ELF-1 (cell line): ENCODE measurements at places on chromosomes 3 and 15.

DNA sequence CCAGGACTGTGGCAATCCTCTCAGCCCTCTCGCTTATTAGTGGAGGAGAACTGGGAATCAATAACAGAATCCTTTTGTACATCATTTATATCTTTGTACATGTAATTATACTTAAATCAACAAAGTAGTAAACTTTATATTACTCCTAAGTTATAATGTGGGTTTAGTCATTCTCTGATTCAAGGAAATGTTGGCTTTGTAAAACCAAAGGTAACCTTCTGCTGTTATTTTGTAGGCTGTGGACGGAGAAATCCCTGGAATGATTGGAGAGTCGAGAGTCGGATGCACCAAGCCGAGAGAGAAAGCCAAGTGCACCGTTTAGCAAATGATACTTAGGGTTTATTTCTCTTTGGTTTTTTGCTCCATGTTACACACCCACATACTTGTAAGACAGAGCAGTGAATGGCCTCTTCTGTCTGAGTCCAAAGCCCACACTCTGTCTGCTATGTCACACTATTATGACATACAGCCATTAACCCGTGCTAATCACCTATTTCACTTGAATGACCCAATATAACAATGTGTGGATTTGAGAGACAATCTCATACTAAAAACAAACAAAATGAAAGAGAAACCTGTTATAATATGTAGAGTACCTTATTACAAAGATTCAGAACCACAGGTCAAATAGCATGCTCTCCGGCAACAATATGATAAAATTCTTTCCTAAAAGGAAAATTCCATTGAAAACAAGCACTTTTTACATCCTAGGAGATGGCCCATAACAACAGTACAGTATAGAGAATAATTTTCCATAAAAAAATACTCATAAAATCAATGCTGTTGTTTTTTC lies 72.2 kb downstream of the MECOM start:
- no peak for DNase-seq

- DNase-seq, result no peak
Measured at GRCh38 chr3:160532371-160532770, 33.0 kb downstream of the KPNA4 start.

- no peak for DNase-seq
Measured at GRCh38 chr15:76837474-76837873, 67.7 kb downstream of the SCAPER start.

GRCh38 chr3:4684117-4684516 lies 191.0 kb downstream of the ITPR1 start:
- DNase-seq, result no peak

DNA sequence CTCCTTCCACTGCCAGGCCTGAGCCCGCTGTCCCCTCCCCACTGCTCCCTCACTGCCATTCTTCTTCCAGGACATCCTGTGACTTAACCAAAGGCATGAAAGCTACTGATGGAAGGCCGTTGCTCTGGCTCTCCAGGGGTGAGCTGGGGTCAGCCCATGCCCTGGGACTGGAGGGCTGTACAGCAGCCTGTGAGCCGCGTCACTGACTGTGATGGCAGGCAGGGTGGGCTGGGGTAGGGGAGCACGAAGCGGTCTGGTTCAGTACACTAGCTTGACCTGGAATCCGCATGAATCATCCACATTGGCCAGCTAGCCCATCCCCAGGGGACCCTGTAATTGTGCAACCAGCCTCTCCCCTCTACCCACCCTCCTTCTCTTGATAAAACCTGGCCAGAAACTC lies 30.8 kb downstream of the CORO2B start:
- no peak for DNase-seq

DNA sequence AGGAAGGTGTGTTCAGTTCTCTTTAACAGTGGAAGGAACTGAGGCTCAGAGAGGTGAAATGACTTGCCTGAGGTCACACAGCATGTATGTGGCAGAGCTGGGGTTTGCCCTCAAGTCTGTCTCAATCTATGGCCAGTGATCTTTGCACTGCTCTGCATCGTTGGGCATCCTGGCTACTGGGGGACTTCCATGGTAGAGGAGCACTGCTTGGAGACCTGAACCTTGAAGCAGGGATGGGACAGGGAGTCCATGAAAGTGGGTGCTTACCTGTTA lies 2.0 kb downstream of the CORO2B start:
- DNase-seq, result no peak

- no peak for DNase-seq
Measured at GRCh38 chr15:66620744-66621344, 55.0 kb upstream of the LCTL start.

GRCh38 chr15:89430530-89431341 lies 65.6 kb downstream of the RHCG start:
- DNase-seq, result peak; percentile 90

GRCh38 chr3:8869613-8870012 lies 93.7 kb downstream of the RAD18 start:
- DNase-seq, result no peak

DNA sequence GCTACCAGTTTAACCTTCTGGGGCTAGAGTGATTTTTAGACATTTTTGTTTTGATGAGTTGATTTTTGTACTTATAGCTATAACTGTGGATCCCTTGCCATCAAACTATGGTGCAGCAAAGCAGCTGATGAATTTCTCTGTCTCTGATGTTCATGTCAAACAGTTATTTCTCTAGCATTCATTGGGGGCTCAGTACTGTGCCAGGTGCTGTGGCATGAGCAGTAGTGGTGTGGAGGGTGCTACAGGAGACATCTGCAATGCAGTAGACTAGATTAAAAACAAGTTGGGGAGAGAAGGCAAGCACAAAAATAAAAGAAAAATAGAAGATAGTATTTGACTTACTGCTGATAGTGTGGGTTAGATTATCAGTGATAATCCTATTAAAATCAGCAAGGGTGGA lies 95.3 kb downstream of the AKAP13 start:
- DNase-seq, result no peak

GRCh38 chr3:181947606-181948005 lies 235.9 kb downstream of the SOX2 start:
- DNase-seq, result no peak

DNA sequence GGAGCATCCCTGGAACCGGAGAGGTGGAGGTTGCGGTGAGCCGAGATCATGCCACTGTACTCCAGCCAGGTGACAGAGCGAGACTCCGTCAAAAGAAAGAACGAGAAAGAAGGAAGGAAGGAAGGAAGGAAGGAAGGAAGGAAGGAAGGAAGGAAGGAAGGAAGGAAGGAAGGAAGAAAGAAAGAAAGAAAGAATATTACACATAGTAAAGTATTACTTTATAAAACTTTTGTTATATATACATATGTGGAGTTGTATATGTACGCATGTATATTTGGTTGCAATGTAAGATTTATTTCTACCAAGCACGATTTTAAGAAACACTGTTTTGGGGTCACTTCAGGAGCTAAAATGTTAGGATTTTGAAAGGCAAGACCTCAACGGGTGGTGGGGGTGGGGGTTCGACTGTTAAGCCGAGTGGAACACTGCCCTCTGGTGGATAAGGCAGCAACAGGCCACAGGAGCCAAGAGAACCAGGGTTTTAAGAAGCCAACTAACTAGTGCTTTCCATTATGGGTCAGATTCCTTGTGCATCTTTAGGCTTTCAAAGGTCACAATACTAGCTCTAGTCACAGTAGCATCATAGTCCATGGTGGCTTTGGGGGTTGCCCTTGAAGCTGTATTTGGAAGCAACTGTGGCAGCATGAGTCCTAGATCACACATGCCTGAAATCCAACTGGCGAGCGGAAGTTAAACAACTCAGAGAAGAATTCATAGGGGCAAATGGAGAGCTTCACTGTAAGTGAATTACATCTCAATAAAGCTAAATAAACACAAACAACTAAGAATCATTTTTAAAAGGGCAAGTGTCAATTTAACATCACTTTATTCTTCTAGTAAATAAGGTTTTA lies 22.5 kb downstream of the GLB1 start:
- DNase-seq, result peak; percentile 77

DNA sequence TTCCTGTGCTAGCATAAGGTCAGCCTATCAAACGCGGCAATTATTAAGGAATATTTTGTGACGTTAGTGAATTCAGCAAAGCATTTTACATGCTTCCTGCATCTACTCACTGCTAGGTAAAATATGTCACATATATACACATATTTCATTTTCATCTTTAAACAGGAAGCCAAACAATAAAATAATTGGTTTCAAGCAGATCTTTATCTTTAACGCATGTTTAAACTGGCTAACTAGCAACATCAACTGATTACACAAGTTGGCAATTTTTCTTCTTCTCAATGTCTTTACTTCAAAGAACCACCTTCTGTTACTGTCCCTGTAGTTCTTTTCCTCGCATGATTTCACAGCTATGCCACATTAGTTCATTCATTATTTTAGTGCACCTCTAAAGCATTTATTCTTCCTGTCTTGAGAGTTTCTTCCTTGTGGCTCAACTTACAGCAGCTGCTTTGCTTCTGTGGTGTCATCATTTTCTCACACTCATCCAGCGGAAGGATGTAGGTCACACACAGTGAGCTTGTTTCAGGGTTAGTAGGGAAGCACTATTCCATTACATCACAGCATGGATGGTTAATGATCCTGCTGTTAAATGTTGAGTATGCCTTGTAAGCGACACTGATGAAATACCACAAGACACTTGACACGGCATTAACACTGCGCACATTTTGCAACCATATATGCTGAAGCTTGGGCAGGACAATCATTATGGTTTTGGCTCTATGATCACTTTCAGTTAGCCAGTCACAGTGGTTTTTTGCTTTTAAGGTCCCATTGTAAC lies 2.3 kb upstream of the BCHE start:
- DNase-seq, result no peak

- DNase-seq, result no peak
Measured at GRCh38 chr3:67884345-67884744, 229.9 kb upstream of the SUCLG2 start.

GRCh38 chr15:35014241-35014640 lies 26.2 kb upstream of the ZNF770 start:
- DNase-seq, result no peak

- DNase-seq, result no peak
Measured at GRCh38 chr3:25817638-25818037, 27.7 kb downstream of the OXSM start.

DNA sequence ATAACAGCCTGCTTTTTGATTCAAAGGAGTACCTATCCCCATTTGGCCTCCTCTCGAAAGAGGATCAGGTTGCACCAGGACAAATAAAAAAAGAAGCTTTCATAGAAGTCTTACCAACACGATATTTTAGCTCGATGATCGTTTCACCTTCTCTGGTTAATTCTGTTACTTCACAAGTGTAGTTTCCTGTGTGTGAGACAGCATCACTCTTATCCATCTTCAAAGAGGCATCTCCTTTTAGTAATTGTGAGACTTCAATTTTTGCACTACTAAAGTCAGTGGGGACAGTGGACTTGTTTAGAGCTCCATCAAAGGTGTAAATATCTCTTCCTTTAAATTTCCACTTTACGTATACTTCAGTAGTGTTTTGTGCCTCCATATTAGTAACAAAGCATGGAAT lies 11.0 kb downstream of the CD47 start:
- DNase-seq, result no peak

DNA sequence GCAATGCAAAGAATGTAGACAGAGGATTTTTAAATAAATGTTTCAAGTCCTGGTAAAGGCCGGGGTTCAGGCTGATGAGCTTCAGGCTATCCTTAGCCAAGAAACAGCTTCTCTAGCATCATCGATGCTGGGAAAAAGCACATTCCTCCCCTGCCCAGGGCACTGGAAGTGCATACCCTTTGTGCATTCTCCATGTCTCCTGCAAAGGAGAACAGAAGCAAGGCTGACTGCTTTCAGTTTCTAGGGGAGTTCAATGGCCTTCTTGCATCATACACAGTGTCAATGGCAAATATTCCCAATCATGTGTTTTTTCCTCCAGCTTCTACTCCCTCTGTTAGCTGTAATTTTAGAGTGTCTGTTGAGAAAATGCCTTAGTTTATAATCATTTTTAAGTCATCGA lies 59.9 kb downstream of the GPR176 start:
- DNase-seq, result no peak

- DNase-seq, result no peak
Measured at GRCh38 chr3:177735431-177735830, 538.1 kb upstream of the TBL1XR1 start.

DNA sequence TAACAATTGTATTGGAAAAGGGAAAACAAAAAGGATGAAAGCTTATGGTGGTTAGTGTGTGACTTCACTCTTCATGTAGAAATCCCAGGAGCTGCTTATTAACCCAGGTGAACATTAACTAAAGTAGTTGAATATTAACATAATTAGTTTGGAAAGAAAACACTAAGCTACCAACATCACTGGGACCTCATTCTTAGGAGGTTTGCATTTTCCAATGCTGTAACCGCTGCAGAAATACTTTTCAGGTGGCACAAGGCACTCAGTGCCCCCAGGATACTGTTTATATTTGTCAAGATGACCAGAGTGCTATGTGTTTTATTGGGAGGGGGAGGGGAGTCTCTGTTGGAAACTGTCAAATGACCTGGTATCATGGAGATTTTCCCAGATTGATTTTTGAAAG lies 25.9 kb upstream of the VILL start:
- no peak for DNase-seq

DNA sequence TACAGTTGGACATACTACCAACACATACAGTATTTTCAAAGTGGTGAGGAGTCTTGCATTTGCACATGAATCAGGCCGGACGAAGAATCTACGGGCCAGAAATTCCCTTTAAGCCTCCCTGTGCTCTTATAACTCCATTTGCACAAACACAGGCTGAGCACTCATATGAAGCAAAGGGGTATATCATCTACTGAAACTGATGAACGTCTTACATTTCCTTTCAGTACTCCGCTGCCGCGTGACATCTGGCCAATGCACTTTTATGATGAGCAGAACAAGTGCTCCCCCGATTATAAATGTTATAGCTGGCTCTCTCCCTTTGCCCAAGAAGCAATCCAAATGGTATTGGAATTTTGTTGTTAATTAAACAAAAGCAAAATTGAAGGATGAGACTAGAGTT lies 110.3 kb upstream of the ICE2 start:
- DNase-seq, result no peak

GRCh38 chr15:20344601-20345400 lies 196.8 kb downstream of the GOLGA6L6 start:
- peak; percentile 0 for DNase-seq

GRCh38 chr3:55454611-55455010 lies 32.5 kb downstream of the WNT5A start:
- no peak for DNase-seq
